ENCODE measurements at places on chromosomes 6 and 20.

- peak; percentile 4 for DNase-seq
These were observed 28.4 kb upstream of the SAYSD1 start for GRCh38 chr6:39143238-39143930.

- no peak for DNase-seq
These were observed 21.0 kb downstream of the JAG1 start for GRCh38 chr20:10652660-10653261.

DNA sequence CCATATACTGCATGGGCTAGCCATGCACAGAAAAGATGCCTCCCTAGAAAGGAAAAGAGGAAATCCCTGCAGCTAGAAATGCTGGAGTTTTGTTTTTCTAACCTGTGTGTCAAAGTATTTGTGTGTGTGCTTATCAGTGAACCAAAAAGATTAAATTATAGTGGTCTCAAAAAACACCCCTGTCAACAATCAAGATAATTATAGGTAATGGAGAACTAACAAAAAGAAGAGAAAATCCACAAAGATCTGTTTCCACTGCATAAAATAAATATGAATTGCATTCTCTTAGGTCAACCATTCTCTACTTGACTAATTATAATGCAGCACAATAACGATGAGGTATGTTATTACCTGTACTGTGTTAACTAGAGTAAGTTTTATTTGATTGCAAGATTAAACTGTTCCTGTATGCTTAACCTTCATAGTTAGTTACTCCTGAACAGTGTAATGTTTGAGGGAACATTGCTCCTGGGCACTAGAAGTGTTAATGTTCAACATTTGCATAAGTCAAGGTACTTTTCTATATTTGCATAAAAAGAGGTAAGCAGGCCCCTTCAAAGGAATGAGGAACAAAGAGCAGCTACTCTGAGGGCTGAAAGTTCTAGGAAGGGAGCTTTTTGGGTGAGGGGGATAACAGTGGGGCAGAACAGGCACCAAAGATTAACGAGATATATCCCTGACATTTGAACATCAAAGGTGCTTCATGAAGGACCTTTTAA, 212.1 kb downstream of the BTBD9 start:
- DNase-seq, result no peak

GRCh38 chr6:13049666-13050254, 278.6 kb downstream of the TBC1D7 start:
- no peak for DNase-seq

DNA sequence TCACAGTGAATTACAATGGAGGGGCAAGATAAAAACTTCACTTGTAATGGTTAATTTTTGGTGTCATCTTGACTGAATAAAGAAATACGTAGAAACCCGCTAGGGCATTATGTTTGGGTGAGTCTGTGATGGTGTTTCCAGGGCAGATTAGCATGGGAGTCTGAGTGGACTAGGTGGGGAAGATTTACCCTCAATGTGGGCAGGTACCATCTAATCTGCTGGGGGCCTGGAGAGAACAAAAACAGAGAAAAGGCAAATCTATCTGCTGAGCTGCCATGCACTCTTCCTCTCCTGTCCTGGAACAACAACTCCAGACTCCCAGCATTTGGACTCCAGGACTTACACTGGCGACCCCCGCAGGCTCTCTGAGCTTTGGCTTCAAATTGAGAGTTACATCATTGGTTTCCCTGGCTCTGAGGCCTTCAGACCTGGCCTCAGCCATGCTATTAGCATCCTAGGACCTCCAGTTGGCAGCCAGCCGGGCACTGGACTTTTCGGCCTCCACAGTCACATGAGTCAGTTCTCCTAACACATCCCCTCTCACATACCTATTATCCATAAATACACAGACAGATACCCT, 19.7 kb downstream of the NINL start:
- no peak for DNase-seq

GRCh38 chr6:150143516-150144293, 861 bp downstream of the PPP1R14C start:
- DNase-seq, result no peak

DNA sequence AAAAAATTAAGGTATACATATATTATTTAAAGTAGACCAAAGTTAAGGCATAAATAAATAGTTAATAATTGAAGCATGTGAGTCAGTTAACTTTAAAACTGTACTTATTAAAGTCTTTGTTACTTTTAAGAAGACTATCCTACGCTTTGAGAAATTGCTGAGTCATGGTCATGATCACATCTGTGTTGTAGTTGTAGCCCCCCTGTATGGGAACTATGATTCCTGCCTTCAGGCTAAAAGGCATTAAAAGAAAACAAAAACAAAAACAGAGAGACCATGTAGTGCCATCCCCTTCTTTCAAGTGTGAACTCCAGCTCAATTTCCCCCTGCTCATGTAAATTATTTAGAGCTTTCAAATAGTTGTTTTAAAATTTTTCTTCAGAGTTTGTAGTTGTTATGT, 123.4 kb downstream of the FLRT3 start:
- no peak for DNase-seq

DNA sequence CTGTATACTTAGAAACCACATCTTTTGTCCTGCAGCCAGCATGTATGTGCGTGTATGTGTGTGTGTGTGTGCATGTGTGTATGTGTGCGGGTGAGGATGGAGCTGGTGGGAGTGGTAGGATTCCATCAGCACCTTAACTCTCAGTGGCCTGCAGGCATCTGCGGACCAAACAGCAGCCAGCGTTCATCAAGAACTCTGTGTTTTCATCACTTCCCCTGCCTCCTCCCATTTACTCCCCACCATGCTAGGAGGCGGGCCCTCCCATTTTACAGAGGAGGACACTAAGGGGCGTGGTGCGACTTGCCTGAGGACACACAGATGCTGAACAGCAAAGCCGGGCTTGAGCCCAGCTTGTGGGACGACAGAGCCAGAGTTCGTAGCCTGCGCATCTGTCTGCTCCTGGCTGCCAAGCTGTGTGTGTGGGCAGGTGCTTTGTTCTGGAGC, 8.9 kb downstream of the VSTM2L start:
- DNase-seq, result no peak

GRCh38 chr6:34608321-34609091, 52.4 kb upstream of the SPDEF start:
- no peak for DNase-seq

- no peak for DNase-seq
These were observed 37.7 kb downstream of the KCNK17 start for GRCh38 chr6:39276379-39276995.

- no peak for DNase-seq
These were observed 13.0 kb upstream of the F13A1 start for GRCh38 chr6:6333501-6333900.

GRCh38 chr6:6721606-6722005, 133.1 kb downstream of the LY86 start:
- DNase-seq, result no peak

- no peak for DNase-seq
These were observed 234.4 kb downstream of the PHACTR1 start for GRCh38 chr6:12950976-12951375.

GRCh38 chr6:150745896-150746295, 119.6 kb upstream of the MTHFD1L start:
- DNase-seq, result no peak

DNA sequence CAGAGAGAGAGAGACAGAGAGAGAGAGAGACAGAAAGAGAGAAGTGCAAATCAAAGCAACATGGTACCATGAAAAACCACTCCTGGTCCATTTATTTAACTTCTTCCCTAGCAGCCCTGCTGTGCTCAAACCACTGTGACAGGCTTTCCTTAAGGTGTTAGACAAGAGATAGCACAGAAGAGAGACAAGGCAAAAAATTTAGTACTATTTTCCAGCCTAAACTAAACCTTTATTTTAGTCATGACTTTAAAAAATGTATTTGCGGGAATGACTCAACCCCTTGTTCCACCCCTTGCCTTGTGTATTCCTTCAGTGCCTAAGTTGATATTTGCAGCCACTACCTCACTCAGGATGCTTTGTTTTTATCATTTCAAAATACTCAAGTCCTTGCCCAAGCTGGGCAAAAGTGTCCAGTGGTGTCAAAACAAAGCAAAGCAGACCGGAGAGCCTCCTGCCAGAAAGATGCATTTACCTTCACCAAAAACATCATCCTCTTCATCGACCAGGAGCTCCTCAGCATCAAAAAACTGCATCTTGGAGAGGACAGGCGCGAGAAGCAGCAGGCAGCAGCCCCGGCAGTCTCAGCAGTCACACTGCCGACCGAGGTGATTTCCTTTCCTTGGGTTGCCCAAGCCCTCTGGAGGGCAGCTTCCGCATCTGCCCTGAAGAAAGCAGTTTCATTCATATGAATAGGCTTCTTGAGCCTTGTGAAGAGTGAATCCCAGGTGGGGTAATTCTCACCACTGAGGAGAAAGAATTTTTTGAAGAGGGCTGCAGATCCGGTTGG, at the start of gene RIPOR2:
Gene RIPOR2 (minus strand): TSS at position 595 of the 787 bp plus-strand sequence. CDS start 62 bp downstream, at position 533.
- peak; percentile 45 for DNase-seq

GRCh38 chr6:144314562-144314961, 29.4 kb downstream of the UTRN start:
- DNase-seq, result no peak

DNA sequence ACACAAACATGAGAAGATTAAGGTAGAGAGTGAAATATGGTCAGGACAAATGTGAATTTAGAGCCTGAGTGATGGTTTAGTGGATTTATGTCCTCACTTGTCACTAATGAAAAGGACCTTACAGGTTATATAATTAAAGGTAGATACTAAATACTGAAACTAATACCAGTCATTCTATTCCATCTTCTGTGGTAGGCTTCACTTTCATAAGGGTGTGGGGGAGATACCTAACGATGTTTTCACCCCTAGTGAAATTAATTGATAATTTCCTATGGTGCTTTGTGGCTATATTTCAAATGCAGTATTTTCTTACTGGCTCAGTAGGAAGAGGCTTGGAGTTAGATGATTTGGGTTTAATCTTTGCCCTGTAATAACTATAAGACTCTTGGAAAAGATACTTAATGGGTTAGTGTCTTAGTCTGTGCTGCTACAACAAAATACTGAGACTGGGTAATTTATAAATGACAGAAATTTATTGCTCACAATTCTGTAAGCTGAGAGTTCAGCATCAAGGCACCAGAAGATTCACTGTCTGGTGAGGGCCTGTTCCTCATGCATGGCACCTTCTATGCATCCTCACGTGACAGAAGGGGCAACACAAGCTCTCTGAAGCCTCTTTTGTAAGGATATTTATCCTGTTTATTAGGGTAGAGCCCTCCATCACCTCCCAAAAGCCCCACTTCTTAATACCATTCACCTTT, 21.3 kb downstream of the RNF217 start:
- DNase-seq, result no peak

DNA sequence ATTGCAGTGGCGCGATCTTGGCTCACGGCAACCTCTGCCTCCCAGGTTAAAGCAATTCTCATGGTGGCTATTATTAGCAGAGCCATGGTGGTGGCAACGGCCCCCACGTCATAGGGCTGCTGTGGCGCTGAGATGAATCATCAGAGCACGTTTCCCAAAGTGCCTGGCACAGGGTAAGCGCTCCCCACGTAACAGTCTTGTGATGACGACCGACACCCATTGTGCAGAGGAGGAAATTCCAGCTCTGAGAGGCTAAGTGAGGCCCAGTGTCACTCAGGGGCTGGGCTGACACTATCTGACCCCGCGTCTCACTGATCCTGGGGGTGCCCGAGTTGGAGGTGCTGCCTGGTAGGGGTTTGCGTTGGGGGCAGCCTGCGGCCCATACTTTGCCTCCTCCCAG, 16.2 kb downstream of the SUN5 start:
- DNase-seq, result no peak

GRCh38 chr6:15044146-15044882, 201.6 kb upstream of the JARID2 start:
- no peak for DNase-seq

DNA sequence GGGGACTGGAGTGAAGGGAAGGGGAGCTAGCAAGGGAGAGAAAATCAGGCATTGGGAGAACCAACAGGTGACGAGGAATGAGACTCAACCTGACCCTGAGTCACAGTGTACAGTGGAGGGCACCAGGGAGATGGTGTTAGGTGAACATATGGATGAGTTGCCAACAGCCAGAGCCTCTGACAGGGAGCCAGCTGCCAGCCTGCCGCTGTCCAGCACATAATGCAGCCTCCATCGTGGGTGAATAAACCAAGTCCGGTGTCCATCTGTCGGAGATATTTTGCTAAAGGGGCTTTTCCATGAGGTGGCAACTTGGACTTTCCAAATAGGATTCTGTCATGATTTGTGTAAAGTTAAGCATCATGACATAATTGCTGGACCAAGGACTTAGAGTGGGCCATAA, 88.1 kb downstream of the CDH4 start:
- no peak for DNase-seq

DNA sequence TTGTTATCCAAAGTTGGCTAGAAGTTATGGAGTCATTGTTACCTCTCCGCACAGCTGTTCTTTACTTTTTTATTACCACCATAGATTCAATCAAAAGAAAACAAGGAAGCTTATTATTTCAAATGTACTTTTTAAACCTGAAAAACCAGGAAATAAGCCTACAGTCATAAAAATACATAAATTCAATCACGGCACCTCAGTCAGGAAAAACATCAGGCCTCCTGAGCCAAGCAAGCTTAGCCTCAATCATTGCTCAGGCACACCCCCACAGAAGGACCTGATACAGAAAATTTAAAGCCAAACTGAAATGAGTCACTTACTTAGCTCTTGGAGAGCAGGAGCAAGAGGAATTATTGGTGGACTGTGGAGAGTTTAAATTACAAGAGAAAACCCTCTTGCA, 44.3 kb downstream of the MARCKS start:
- no peak for DNase-seq

DNA sequence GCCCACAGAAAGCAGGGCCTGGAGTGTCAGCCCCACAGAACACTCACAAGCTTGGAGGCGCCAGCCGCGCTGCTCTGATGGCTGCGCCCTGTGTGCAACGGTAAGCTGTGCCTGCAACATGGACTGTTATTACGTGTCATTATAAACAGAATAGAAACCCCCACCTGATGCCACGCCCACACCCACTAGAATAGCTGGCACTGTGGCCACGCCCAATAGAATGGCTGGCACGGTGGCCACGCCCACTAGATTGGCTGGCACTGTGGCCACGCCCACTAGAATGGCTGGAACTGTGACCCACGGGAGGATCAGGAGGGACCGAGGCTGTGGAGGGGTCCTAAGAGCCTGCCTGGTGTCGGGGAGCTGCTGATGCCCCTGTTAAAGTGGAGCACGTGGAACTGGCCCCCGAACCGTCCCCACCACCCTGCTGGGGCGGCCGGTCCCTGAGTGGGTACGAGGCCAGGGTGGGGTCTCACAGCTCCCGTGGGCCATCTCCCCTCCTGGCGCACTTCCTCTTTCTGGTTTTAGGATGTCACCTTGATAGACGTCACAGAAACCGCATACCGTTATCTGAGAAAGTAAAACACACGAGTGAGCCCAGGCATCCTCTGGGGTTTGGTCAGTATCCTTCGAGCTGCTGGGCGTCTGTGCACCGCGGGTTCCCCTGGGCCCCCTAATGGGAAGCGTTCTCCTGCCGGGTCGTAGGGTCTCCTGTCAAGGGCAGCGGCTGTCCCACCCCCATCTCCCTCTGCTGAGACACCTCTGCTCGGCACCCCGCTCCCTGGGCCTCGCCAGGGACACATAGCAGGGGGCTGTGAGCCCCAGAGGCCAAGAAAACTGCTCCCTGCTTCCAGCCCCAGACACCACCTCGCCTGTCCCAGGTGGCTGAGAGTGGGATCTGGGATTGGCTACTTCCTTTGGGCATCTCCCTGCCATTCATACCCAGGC, 25.4 kb downstream of the SLC17A9 start:
- peak; percentile 43 for DNase-seq
